ENCODE measurements at places on chromosomes 11 and 22. TPM values are rescaled to one million over a fixed set of nuclear protein-coding genes. Genes with fewer than 3 reads are reported as not detected.
A peak's percentile ranks its signal among the peaks of the same experiment; 100 is the strongest.

- H3K27me3 ChIP-seq: no peaks in the 10 kb centered on the region
- H3K27ac ChIP-seq: no peak overlapping the region
- no peaks in the 10 kb centered on the region for H3K4me1 ChIP-seq
- no peaks in the 10 kb centered on the region for H3K36me3 ChIP-seq
These were observed 34.2 kb upstream of the FSHB start for GRCh38 chr11:30196400-30197206.

DNA sequence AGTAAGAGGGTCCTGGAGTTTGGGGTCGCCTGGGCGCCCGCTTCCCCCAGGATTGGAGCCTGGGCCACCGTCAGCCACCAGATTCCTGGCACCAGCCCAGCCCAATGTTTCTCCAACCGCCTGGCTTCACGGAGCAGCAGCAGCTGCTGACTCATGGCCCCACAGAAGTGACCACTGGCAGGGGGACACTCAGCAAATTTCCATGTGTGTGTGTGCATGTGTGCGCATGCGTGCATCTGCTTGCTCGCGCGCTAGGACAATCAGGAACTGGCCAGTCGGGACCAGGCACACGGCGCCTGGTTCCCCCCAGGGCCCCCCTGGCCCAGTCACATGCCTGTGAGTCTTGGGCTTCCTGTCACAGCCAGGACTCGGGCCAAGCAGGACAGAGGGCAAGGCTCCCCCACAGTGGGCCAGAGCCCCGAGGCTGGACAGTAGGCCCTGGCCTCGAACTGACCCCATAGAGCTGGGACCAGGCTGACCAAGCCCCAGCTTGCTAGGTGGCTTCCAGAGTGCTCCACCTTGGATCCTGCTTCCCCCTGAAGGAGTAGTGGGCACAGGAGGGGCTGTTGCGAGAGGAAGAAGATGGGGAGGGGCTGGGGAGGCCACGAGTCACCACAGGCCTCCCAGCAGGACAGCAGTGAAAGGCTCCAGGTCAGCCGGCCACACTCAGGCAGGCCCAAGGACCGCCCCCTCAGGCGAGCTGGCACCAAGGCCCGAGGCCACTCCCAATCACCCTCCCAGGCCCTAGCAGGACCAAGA is 3.2 kb downstream of the CTSD start:
- peaks cover 38% of the 10 kb centered on the region for H3K4me1 ChIP-seq
- no peak overlapping the region for H3K4me3 ChIP-seq
- DNase-seq: no peak
- H3K27ac ChIP-seq: no peak overlapping the region

DNA sequence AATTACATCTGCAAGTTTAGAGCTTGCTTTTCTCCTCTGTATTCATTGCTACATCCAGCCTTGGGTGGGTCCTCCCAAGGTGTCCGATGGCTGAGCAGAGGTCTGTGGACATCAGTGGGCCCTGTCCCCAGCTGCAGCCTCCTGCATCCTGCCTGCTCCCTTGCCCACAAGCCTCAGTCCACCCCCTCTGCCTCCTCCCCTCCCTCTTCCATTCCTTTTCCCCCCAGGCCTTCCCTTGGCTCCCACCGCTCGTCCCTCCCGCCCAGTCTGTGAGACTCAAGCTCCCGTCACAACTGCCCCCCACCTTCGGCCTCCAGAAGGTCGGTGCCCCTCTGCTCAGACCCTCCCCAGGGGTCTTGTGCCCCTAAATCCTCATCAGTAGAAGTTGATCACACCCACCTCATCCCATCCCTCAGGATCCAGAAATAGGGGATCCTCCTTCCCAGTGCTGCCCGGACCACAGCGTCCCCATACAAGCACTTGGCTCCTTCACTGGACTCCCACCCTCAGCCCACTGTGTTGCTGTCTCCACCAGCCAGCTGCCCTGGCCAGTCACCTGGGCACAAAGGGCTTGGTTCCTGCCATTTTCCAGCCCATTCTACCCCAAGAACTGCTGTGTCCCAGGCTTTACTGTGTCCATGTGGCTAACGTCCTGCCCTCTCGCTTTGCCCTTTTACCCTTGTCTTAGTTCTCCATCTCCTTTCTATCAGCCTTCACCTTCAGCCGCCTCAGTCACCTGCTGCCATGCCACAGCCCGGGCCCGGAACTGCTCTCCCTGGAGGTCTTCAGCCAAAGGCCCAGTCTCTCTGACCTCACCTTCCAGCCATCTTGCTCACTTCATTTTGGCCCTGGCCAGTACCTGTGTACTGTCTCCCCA is 2.2 kb upstream of the OMP start:
- H3K27me3 ChIP-seq: no peaks in the 10 kb centered on the region
- DNase-seq: no peak
- no peak overlapping the region for H3K27ac ChIP-seq
- no peaks in the 10 kb centered on the region for H3K36me3 ChIP-seq
- no peak overlapping the region for H3K4me3 ChIP-seq
- no peaks in the 10 kb centered on the region for H3K4me1 ChIP-seq

DNA sequence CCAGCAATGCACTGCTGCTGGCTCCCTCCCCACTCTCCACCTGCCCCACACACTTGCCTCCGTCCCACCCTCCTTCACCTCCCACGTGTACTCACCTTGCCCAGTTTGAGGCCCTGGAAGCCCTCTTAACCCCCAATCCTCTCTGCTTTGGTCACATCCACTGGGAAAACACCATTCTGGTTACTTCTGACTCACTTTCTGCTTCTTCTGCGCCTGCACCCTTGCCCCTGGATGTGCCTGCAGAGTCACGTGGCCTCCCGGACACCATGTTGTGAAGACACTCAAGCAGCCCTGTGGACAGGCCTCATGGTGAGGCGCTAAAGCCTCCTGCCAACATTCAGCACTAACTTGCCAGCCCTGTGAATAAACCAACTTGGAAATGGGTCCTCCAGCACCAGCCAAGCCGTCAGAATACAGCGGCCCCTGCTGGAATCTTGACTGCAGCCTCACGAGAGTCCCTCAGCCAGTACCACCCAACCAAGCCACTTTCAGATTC is 2.6 kb upstream of the NAALADL1 start:
- no peaks in the 10 kb centered on the region for H3K36me3 ChIP-seq
- H3K4me1 ChIP-seq: peaks cover 19% of the 10 kb centered on the region
- no peak overlapping the region for H3K27ac ChIP-seq
- DNase-seq: no peak
- H3K4me3 ChIP-seq: no peak overlapping the region

DNA sequence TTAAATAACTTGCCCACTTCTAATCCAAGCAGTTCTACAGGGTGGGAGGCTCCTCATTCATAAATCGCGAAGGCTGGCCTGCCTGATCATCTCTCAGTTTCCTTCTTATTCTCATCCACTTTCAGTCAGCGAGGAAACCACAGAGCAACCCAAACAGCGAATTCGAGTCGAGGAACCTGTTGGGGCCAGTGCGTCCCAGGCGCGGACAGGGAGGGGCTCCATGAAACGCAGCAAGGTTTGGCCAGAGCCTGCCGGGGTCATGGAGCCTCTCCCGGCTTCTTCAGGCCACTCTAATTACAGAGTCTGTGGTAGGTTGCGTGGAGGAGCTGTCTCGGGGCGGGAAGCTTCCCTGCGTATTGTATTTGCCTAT is 741 bp upstream of the NAV2 start:
- peak overlapping the region; percentile 97 for H3K4me3 ChIP-seq
- no peak for DNase-seq
- H3K27me3 ChIP-seq: peaks cover 48% of the 10 kb centered on the region
- no peak overlapping the region for H3K27ac ChIP-seq

DNA sequence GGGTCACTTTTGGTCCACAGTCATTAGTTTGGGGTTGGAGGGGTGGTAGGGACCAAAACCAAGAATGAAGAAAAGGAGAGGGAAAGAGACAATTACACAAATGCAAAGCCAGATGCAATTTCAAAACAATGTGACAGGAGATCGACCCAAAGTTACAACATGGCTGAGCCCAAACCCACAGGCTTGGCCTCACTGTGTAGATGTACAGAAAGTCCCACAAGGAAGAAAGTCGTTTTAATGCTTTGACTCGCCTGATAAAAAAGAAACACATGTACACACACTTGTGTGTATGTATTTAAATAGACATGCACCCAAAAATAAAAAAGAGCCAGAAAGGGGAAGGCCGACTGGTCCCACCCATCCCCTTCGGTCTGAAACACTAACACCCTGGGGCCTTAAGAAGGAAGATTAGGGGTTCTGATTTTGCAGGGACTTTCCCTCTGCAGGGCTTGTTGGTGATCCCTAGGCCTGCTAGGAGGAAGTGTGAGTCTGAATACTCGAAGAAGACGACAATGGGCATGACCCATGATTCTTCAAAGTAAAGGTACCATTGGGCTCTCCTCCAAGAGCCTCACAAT is 104.1 kb downstream of the ETS1 start:
- peak overlapping the region; percentile 29 for H3K4me3 ChIP-seq
- H3K27ac ChIP-seq: peak overlapping the region; percentile 97
- no peaks in the 10 kb centered on the region for H3K27me3 ChIP-seq

DNA sequence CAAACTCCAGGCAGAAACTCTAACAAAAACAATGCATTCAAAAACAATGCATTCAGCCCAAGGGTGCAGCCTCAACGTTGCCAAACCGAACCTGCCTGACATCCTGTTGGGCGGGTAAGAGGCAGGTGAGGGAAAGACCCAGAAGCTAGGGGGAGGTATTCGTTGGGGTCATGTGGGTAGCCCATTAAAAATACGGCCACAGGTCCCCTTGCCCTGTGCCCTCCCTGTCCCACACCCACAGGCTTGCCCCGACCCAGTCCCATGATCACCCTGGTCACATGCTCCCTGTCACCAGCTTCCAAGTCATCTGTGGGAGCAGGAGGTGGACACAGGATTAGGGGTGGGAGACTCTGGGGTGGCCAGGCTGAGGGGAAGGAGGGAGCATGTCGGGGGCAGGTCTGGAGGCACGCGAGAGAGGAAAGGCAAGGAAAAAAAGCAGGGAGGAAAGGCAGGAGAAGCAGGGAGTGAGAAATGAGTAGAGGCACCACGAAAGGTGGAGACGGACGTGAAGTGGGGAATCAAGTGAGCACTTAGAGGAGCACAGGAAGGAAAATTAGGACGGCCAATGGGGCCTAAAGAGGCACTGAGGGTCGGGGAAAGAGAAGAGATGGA is 683 bp downstream of the PLA2G6 start:
- no peak for DNase-seq
- peak overlapping the region; percentile 94 for H3K27ac ChIP-seq

DNA sequence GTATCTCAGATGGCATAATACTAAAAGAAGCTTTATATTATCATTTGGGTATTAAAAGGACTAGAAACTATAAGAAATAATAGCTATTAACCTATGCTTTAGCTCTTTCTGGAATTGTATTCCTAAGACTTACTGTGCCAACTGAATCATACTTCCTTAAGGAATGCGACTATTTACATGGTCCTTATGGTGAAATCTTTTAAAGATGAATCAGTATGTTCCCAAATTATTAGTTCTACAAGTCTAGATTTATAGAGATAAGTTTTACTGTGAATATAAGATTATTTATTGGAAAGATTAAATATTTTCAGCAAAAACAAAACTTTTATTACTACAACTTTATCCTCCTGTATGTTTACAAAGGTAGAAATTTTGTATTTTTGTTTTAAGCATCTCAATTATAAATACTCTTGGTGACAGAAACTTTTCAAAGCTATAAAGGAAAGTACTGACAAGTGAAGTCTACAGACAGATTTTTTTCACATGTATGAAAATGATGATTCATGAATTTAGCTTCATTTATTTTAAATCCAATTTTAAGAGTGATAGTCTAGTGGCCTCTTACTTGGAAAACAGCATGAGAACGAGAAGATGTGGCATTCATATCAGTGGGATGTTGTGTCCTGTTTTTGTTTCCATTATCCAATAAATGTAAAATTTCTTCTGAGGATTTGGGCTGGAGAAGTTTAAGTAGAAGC is 17.8 kb downstream of the KIF18A start:
- H3K4me3 ChIP-seq: no peak overlapping the region
- no peaks in the 10 kb centered on the region for H3K36me3 ChIP-seq
- no peaks in the 10 kb centered on the region for H3K4me1 ChIP-seq
- no peaks in the 10 kb centered on the region for H3K27me3 ChIP-seq
- no peak for DNase-seq

DNA sequence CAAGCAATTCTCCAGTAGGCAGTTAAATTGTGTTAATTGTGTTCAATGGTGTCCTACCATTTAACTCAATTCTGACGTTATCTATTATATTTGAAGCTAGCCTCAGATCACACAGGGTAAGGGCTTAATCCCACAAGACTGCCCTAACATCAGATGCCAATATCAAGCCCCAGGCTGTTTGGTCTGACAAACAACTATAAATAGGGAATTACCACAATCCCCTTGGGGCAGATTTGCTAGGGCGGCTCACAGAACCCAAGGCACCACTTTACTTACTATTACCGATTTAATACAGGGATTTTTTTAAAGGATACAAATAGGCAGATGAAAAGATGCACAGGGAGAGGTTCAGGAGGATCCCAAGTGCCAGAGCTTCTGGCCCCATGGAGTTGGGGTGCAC is 678.4 kb downstream of the OPCML start:
- H3K27me3 ChIP-seq: no peaks in the 10 kb centered on the region
- no peak overlapping the region for H3K27ac ChIP-seq
- no peak overlapping the region for H3K4me3 ChIP-seq
- no peak for DNase-seq
- no peaks in the 10 kb centered on the region for H3K36me3 ChIP-seq

DNA sequence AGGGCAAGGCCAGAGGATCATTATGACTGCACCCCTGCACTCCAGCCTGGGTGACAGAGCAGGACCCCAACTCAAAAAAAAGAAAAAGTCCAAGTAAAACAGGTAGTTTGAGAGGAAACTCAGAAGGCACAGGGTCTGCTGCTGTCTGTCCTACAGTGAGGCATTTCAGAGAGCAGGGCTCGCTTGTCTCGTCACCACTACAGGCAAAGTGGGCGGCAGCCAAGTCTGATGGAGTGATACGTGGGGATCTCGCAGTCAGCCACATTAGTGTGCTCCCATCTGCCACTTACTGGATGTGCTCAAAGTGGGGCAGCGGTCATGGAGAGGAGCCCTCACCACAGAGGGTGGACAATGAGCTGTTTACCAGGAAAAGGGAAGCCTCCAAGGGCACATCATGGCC is 42.1 kb downstream of the PI4KA start:
- no peak overlapping the region for H3K27ac ChIP-seq
- no peaks in the 10 kb centered on the region for H3K4me1 ChIP-seq
- no peaks in the 10 kb centered on the region for H3K27me3 ChIP-seq
- DNase-seq: no peak
- no peak overlapping the region for H3K4me3 ChIP-seq
- peaks cover 20% of the 10 kb centered on the region for H3K36me3 ChIP-seq

DNA sequence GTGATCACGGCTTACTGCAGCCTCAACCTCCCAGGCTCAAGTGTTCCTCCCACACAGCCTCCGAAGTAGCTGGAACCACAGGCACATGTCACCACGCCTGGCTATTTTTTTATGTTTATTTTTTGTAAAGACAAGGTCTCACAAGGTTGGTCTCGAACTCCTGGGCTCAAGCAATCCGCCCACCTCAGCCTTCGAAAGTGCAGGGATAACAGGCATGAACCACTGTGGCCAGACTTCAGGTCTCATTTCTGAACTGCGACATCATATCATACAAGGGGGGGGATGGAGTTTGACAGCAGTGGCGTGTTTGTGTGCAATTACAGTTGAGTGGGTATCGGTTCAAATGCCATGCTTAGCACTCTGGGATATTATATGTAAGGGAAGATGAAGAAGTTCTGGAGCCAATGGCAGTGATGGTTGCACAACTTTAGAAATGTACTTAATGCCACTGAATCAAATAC is 6.9 kb downstream of the NAALADL1 start:
- H3K27ac ChIP-seq: no peak overlapping the region
- no peak overlapping the region for H3K4me3 ChIP-seq
- DNase-seq: no peak
- no peaks in the 10 kb centered on the region for H3K36me3 ChIP-seq
- no peaks in the 10 kb centered on the region for H3K27me3 ChIP-seq

Gene ELMOD1
- polyA plus RNA-seq: not detected

Gene MEN1
- polyA plus RNA-seq: 27.8 TPM

Gene DEUP1
- not detected for polyA plus RNA-seq

Gene CFAP68
- 15.9 TPM for polyA plus RNA-seq

Gene RCOR2
- not detected for polyA plus RNA-seq

Data from naive B cell (primary cell).